CD4-positive, alpha-beta memory T cell (primary cell): ENCODE measurements at places on chromosomes 16 and 17. TPM values are rescaled to one million over a fixed set of nuclear protein-coding genes. Genes with fewer than 3 reads are reported as not detected.

DNA sequence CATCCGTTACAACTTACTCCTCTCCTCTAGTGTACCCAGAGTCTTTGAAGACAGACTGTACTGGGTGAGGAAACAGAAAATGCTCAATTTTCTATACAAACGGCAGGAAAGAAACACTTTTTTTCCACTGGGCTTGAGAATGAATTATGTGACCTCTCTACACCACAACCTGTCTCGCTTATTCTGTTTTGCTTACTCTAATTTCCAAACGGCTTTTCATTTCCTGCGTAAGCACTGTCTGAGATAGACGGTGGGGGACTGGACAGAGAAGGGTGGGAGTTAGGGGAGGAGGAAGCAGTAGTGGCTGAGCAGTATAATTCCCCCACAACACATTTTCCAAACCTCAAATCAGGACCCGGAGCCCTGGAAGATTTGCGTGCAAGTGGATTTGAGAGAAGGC is 191.4 kb upstream of the SDK2 start:
- DNase-seq = no peak

GRCh38 chr16:55443434-55444346 is 35.3 kb upstream of the MMP2 start:
- DNase-seq = no peak

GRCh38 chr16:83926726-83927397 is 26.2 kb upstream of the OSGIN1 start:
- DNase-seq = peak; percentile 41

DNA sequence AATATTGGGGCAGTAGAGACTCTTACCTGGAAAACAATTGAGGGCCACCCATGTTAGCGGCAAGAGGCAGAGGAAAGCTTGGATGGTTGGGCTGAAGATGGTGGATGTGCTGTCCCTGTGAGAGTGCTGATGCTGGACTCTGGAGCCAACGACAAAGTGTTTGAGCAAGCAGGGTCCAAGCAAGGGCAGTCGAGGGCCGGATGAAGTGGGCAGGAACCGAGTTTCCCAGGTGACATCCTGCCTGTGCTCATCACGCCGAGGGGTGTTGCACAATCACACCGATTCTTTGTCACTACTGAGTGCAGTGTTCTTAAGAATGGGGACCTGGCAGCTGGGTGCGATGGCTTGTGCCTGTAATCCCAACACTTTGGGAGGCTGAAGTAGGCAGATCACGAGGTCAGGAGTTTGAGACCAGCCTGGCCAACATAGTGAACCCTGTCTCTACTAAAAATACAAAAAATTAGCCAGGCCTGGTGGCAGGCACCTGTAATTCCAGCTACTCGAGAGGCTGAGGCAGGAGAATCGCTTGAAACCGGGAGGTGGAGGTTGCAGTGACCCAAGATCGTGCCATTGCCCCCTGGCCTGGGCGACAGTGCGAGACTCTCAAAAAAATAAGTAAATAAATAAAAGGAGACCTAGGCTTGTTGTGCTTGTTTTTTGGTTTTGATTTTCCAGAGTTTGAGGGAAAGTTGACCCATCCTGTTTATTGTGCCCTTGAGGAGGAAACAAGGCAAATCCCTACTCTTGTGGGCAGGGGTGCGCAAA is 6.1 kb downstream of the PYCARD start:
- no peak for DNase-seq

DNA sequence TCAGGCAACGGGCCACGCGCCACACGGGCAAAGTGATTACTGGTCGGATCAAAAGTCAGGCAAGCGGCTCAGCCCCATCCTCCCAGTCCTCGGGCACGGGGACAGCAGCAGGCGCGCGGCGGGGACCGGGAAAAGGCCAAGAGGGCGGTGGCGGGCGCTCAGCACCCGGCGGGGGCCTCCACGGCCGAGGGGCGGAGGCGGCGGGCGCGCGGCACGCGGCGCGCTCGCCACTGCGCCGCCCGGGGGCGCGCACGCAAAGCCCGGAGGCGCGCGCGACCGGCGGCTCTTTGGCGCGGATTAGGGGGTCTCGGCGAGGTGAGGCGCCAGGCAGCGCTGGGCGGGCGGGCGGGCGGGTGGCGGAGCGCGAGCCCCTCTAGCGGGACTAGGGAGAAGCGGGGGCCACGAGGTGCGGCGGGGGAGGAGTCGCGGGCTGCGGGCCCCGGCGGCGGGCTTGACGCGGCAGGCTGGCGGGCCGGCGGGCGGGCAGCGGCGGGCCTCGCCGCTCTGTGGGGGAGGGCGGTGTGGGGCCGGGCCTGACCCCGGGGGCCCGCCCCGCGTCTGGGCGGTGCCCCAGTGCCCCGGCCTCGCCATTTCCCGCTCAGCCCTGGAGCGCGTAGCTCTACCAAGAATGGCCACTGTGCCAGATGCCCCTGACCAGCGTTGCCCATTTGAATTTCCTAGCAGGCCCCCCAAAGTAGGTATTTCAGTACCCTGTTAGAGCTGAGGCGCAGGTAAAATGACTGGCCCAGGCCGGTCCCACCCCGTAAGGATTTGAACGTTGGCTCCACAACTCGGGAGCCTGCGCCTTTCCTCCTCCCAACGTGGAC is at the start of the genes ACACA and TADA2A:
ACACA (minus strand) TSS at position 202 of the 827 bp plus-strand sequence. CDS start 537 bp downstream, outside the sequence.
TADA2A (plus strand) TSS at position 252 of the 827 bp plus-strand sequence. CDS start 4,480 bp downstream, outside the sequence.
- DNase-seq = peak; percentile 62

GRCh38 chr17:72506773-72507172 is 386.0 kb downstream of the SOX9 start:
- DNase-seq = no peak

GRCh38 chr17:10107316-10108165 is 90.9 kb downstream of the GAS7 start:
- DNase-seq = no peak

DNA sequence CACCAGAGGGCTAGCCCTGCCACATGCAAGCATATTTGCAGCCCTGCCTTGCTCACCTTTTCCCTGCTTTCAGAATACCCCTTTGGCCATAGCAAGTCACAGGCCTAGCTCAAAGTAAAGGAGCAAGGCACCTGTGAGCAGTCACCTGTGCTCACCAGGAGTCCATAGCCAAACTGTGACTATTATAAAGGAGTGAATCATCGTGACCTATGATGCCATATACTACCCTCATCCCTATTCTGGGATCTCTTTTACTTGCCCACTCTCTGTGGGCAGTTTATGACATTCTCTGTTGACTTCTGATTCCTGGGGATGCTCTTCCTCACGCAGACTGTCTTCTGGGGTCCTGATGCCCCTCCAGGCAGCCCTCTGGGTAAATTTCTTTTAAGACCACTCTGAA is 200.5 kb upstream of the NLRP1 start:
- no peak for DNase-seq

- no peak for DNase-seq
These were observed 18.6 kb upstream of the MED13 start for GRCh38 chr17:62083651-62084050.

DNA sequence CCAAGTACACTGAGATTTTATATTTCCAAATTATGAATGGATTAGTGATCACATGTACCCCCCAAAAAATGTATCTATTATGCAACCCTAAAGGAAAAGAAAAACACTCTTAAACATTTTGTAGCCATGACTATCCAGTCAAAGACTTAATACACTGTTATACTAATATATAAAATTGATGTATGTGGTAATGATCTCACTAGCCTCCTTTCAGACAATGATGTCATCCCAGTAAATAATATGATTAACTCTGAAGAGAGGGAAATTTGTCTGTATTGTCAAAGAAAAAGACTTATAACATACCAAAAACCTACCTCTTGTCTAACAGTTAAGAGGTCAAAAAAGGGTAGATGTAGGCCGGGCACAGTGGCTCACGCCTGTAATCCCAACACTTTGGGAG is 80.7 kb downstream of the USP32 start:
- no peak for DNase-seq

DNA sequence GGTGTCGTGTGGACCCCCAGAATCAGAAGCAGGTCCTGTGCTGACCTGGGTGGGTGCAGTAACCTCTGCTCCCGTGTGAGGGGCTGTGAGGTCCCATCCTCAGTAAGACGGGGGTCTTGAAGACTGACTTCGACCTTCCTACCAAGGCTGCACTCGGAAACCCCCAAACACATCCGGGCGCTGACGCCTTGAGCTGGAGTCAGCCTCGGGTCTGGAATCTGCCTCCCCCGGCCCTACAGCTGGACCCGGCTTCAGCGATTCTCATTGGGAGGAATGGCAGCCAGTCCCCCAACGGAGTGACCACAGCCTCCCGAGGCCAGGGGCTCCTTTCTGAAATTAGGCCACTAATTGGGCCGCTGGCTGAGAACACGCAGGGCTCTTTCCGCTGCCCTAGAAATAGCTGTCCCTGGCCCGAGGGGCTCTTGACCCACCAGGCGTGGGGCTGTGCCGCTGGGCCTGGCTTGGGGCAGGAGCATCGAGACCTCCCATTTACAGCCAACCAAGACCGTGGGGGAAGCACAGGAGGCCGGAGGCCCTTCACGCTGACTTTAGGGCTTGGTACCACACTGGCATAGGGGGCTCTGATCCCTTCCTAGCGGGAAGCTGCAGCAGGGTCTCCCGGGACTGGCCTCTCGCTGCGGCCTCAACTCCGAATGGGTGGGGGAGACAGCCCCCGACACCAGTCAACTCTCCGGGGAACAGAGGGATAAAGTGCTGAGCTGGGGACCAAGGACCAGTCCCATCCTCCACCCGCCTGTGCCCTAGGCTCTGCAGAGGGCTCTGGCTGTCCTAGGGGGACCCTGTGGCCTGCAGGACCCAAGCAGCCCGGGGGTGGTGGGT is 2.6 kb upstream of the GNG13 start:
- DNase-seq = no peak

The MYH2 gene
- not detected for polyA plus RNA-seq

The SLC47A1 gene
- polyA plus RNA-seq = not detected

The TBC1D3B gene
- polyA plus RNA-seq = not detected
